ELR (cell line): ENCODE measurements at places on chromosomes 2 and 18.

- peak; percentile 82 for DNase-seq
Observed at GRCh38 chr2:219155054-219155644, 5.5 kb downstream of the NHEJ1 start.

DNA sequence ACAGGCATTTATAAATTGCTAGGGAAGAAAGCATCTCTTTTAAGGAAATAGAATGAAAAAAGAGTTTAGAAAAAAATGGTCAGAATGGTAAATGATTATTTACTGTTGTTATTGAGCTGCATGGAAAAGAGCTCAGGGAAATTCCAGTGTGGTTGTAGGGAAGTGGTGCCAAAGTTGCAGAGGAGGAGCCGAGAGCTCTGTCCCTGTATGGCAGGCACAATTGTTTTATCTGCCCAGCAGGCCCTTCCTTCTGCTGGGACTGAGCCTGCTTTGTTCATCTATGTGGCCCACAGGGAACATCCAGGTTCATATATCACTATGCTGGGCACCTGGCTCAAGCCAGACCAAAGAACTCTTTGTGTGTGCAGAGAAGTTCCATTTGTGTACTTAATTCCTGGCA, 80.8 kb upstream of the AGAP1 start:
- DNase-seq = no peak

DNA sequence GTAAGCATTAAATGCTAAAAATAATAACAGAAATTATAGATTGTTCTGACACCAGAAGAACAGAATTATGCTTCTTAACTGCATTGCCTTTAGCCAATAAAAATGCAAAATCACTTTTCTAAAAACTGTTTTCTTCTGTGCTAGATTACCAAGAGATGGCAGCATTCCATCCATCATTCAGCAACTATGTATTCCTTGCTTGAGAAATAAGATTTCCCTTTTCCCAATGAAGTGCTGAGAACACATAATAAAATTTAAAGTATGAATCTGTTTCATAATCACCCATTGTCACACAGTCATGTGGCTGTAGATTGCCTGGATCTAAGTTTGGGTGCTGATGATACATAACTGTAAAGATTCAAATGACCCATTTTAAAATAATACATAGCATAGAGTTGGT, 504.2 kb downstream of the TDRD15 start:
- DNase-seq = no peak

GRCh38 chr2:181468811-181469210, 11.6 kb downstream of the ITGA4 start:
- no peak for DNase-seq

GRCh38 chr2:128307595-128307994, 11.1 kb downstream of the HS6ST1 start:
- DNase-seq = no peak

GRCh38 chr18:74081966-74082741, 65.5 kb downstream of the FBXO15 start:
- DNase-seq = peak; percentile 57
